ENCODE measurements at places on chromosomes 6 and 20. TPM values are rescaled to one million over a fixed set of nuclear protein-coding genes. Genes with fewer than 3 reads are reported as not detected.

- DNase-seq: no peak
Measured at GRCh38 chr6:90131125-90131524, 165.5 kb downstream of the BACH2 start.

- no peak for DNase-seq
Measured at GRCh38 chr6:37965964-37966676, 146.6 kb downstream of the ZFAND3 start.

GRCh38 chr6:22062807-22063408 lies 233.9 kb downstream of the PRL start:
- DNase-seq: peak; percentile 87

- DNase-seq: no peak
Measured at GRCh38 chr6:98633886-98634285, 200.5 kb upstream of the POU3F2 start.

DNA sequence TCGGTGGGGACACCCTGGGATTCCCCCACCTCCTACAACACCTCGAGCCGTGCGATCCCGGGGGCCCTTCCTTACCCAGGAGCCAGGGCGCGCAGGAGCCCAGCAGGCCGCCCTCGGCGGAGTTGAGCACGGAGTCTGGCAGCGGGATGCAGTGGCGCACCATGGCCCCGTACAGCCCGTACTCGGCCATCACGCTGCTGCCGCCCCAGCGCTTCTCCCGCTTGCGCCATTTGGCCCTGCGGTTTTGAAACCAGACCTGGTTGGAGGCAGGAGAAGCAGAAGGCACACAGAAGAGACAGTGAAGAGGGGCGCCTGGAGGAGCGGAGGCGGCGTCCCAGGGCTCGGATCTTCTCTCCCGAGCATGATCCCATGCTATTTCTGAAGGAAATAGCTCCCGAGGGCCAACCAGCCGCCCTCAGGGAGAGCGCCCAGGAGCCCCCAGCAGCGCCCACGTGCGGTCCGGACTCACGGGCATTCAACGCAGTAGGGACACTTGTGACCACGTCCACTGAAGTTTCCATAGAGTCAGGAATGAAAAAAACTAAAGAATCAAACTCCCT lies 4.3 kb downstream of the VSX1 start:
- DNase-seq: peak; percentile 18

- peak; percentile 83 for DNase-seq
Measured at GRCh38 chr6:155186052-155186658, 77.7 kb upstream of the CLDN20 start.

DNA sequence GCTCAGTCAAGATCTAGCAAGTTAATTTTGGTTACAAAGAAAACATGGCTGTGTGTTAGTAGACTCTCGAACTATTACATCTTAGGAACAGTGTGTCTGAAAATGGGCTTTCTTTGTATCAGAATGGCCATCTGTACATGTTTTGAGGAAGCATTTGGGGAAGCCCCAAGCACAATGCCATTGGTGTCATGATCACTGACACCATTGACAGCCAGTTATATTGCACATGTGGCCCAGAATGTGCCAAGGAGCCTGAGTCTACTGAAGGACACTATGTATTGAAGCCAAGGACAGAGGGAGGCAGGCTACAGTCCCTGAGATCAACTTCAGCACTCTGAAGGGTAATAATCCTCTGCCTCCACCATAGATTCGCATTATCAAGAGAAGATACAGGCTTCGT lies 12.6 kb upstream of the FAM50B start:
- no peak for DNase-seq

DNA sequence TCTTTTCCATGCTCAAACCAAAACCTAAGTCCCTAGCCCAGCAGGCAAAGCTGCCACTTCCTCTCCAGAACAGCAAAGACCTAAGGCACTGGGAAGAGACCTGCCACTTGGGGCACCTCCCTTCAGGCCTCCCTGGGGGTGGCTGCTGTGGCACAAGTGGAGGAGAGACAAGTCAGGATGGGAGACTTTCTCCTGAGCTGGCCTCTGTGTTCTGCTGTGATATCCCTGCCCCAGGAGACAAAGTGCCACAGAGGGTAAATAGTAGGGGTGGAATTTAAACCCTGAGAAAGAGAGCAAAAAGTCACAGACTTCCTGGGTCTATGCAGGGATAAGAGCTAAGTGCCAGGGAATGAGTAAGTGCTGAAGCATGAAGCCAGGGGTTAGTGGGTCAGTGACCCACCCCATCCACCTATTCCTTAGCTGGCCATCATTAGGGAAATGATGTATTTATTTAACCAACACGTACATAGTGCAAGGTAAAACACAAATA lies 84.2 kb downstream of the MRPL14 start:
- no peak for DNase-seq

DNA sequence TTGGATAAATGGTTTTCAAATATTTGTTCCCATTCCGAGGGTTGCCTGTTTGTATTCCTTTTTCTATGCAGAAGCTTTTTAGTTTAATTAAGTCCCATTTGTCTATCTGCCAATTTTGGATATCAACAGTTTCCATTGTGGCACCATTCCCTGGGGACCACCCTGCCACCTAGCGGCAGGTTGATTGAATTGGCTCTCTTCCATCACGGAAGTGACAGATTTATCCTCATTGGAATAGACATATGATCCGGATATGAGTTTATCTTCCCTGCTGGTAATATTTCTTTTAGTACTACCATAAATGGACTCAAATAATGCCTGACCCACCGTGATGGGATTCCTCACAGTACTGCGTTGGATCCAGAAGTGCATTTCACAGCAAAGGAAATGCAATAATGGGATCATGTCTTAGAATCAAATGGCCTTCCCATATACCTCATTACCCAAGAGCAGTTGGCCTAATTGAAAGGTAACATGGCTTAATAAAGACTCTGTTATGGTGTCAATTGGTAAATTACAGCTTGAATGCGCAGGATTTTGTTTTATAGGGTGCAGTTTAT lies 327.0 kb downstream of the BMP2 start:
- DNase-seq: no peak

DNA sequence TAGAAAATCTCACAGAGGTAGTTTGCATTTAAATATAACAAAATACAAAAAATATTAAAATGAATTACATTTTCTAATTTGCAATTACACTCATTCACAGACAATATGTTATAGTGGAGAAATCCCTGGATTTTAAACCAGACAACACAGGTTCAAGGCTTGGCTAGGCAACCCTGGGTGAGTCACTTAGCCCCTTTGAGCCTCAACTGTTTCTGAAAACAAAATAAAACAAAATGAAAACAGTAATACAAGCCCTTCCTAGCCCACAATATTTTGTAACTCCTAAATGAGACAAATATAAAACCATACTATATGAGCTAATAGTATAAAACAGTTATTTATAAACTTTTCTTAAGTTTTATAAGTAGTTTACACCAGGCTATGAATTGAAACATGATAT lies 41.0 kb downstream of the UQCC1 start:
- DNase-seq: no peak

GRCh38 chr6:32183483-32184083 lies 470 bp downstream of the AGER start:
- DNase-seq: no peak

DNA sequence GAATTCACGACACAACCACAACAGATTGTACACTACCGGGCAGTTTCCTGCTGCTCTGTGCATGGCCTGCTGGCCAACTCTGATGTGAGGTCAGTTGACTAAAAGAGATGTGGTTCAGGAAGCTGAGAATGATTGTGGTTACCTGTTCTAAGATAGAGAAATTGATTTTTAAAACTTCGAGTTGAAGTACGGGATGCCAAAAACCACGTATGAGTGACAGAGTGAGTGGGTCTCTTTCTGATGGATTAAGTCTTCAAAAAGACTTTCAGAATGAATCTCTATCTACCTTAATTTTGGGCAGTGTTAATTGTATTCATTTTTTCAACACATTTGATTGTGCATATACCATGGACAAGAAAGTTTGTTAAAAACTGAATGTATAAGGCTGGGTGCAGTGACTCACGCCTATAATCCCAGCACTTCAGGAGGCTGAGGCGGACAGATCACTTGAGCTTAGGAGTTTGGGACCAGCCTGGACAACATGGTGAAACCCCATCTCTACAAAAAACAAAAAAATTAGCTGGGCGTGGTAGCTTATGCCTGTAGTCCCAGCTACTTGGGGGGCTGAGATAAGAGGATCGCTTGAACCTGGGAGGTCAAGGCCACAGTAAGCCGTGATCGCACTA lies 121.2 kb downstream of the SGK1 start:
- DNase-seq: no peak

- no peak for DNase-seq
Measured at GRCh38 chr6:167139761-167140160, 16.9 kb downstream of the CCR6 start.

DNA sequence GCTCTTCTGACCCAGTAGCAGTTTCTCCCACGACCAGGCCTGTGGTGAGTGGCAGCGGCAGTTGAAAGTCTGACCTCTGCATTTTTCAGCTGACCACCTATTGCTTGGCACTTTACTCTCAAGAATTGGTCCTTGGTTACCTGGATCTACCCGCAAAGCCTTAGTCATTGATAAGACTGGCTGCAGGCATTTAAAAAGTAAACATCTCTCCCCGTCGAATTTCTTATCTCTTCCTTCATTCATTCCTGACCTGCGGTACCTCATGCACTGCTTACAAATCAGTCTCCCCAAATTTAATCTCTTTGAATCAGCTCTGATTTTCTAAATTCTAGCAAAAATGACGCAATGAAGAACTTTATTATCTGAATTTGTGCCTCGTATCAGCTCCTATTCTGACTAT lies 26.1 kb upstream of the IPCEF1 start:
- no peak for DNase-seq

GRCh38 chr6:24539416-24539815 lies 44.6 kb downstream of the ALDH5A1 start:
- DNase-seq: no peak

DNA sequence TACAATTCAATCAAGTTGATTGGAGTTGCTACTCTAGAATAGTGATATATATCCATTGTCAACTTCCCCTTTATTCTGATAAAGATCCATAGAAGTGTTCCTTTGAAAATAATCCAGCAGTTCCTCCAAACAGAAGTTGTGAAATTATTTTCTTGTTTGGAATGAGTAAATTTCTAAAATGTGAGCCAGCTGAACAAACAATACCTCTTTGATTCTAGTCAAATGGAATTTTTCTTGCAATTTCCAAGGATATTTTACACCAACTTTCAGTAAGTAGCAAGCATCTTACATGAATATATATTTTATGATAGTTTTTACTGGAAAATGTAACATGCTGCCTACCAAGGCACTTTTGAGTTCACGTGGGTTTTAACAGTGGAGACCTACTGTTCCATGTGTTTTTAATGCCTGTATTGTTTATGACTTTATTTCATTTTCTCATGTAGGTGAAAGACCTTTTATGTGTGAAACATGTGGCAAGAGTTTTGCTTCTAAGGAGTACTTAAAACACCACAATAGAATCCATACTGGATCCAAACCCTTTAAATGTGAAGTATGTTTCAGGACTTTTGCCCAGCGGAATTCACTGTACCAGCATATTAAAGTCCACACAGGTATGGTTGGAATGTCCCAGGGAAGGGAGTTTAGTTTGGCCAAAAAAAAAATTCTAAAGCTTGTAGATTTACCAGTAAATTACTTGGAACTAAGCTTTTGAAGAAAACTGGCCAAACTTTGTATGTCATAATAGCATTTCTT lies 6.5 kb downstream of the GZF1 start:
- no peak for DNase-seq

GRCh38 chr6:21371061-21371460 lies 222.5 kb upstream of the SOX4 start:
- no peak for DNase-seq

DNA sequence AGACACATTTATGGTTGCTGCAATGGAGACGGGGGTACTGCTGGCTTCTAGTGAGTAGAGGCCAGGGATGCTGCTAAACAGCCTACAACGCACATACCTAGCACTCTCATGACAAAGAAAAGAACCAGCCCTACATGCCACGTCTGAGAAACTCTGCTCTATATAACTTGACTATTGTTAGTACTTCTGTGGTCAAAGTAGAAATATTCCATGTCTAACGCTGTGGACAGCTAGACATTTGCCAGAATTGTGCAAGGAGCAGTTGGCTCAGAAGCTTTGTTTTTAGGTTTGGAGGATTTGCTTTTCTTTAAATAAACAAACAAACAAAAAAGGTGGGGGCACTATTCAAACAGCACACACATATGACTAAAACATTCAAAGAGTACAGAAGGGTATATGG lies 20.5 kb downstream of the UBE2V1 start:
- no peak for DNase-seq

GRCh38 chr6:64054861-64055260 lies 419.3 kb downstream of the PHF3 start:
- DNase-seq: no peak

- no peak for DNase-seq
Measured at GRCh38 chr6:126753606-126754005, 364.9 kb upstream of the RSPO3 start.

GRCh38 chr6:114783083-114783482 lies 440.3 kb upstream of the HS3ST5 start:
- DNase-seq: no peak

DNA sequence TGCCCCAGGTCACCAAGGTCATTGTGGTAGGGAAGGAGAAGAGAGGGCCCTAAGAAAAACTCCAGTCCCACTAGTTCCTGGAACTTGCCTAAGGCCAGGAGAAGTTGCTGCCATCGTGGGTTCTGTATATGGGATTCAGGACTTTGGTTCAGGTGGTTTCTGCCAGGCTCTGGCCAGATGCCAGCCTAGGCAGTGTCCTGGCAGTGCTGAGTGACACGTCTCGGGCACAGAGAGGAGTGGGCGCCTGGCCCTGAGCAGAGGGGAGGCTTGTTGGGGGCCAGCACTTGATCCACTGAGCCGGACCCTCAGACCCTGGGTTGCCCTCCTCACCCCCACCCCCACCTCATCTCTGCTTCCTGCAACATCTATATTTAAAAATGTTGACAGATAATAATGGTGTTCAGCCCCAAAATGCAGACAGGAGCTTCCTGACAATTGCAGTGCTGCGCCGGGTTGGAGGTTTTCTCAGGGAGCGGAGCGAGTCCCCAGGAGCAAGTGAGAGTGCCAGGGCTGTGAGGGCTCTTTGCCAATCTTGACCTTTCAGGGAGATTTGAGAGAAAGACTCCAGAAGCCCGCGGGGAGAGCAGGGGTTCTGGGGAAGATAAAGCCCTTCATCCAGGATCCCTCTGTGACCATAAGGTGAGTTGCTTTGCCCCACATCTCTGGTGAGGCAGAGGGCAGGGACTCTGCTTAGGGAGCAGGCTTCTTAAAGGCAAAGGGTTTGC lies 71.9 kb downstream of the PHACTR3 start:
- DNase-seq: no peak

DNA sequence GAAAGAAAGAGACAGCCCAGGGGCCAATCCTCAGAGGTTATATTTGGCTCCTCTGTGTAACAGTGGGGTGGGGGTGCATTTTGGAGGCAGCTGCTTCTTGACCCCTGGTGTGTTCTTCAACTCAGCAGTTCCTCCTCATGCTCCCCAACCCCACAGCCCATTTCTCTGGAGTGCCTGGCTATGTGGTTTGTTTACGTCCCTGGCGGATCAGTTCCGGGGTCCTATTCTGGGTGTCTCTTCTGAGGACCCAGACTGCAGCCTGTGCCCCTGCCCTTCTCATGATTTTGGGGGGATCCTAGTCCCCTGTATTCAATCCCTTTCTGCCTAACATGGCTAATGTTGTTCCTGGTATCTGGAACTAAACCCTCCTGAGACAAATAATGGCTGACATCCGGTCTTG lies 70.5 kb upstream of the SULF2 start:
- DNase-seq: no peak

UST gene
- 1.6 TPM for total RNA-seq

OPRL1 gene
- total RNA-seq: 1.3 TPM

CARMIL1 gene
- total RNA-seq: 5.6 TPM

SALL4 gene
- 0.10 TPM for total RNA-seq

PCSK2 gene
- total RNA-seq: not detected

BEND3 gene
- 2.4 TPM for total RNA-seq

UBE2C gene
- total RNA-seq: 171 TPM

SCRT2 gene
- total RNA-seq: not detected

SMLR1 gene
- not detected for total RNA-seq

CLVS2 gene
- not detected for total RNA-seq

SSTR4 gene
- total RNA-seq: not detected

CGAS gene
- total RNA-seq: 26.9 TPM

Measured in activated T-cell treated with anti-CD3 and anti-CD28 coated beads, Interleukin-2, amount 50 U/mL, for 72 hours (primary cell).